Activated CD4-positive, alpha-beta T cell treated with anti-CD3 and anti-CD28 coated beads, Interleukin-10, Interleukin-2, amounts not matched to agents 100 ng/mL and 50 ng/mL, durations not matched to agents 16 hours and 8 hours (primary cell): ENCODE measurements at places on chromosomes 3 and 15.
A peak's percentile ranks its signal among the peaks of the same experiment; 100 is the strongest.

DNA sequence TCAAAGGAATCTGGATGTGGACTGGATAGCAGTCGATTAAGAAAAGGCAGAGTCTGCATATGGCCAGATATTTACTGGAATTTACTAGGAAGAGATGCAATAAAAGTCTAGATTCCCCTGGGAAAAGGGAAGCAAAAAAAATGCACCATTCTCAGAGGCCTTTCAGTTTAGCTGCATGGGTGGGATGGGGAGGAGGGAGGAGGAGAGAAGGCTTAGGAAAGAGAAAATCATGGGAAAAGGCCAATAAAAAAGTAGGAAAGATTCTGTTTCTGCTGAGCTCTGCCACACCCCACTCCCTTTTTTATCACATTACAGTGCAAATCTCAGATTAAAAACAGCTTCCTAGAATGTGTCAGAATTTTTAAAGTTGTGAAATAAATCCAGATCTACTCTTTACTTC is 103.6 kb downstream of the ADAMTS9 start:
- DNase-seq = no peak

DNA sequence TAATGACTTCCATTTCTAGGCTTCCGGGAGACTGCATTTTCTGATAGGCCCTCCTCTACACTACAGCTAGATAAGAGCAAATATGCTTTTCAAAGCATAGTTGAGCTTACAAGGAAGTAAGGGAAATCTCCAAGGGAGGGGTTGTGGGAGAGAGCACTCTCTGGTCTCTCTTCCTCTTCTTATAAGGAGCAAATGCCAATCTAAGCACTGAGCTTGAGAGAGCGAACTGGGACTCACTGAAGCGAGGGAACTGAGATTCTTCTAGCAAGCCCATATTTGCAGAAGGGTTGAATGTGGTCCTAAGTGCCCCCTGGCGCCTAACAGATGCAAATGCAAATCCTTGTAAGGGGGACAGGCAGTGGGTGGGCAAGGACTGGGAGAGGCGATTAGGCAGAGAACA is 164.8 kb downstream of the ERC2 start:
- peak; percentile 54 for DNase-seq

GRCh38 chr15:58109419-58109818 is 28.8 kb upstream of the AQP9 start:
- no peak for DNase-seq

DNA sequence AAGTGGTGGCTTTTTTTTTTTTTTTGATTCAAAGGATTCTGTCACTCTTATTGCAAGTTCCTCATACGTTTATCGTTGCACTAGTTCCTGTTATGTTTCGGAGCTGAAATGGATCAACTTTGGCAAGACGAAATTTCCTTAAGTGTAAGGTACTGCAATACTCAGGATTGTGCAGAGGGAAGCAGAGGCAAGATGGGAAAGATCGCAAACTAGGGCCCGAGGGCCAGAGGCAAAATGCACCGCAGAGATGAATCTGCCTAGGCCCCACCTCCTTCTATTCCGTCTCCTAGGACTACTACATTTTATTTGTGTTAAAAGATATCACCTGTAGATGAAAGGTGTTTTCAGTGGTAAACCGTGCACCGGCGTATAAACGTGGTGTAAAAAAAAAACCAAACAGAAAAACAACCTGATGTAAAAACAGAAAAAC is 331 bp downstream of the RNU6-1 start:
- DNase-seq = peak; percentile 31

DNA sequence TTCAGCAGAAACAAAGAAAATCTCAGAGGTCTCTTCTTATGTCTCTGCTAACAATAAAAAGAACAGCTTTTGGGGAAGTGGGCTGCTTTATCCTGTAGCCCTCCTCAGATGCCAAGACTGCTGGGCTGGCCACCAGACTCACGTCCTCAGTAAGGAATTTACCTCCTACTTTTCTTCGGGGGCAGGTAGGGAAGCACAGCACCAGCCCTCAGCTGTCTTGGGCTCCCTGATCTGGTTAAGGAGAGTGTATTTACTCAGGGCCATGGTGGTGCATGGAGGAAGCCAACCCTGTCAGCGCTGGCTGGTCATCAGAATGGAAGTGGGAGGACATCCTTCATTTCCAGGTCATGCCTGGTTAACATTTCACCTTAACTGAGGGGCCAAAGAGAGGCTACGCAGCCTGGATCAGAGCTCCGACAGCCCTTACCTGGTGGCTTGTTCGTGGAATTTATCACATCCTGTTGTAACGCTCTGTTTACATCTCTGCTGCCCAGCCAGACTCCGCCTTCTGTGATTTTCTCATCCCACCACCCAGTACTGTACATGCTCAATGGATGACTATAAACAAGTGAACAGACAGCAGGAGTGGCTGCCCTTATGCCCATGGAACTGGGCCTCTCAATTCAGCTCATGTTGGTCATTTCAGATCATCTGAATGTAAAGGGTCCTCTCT is 108.3 kb downstream of the IGF2BP2 start:
- DNase-seq = no peak

DNA sequence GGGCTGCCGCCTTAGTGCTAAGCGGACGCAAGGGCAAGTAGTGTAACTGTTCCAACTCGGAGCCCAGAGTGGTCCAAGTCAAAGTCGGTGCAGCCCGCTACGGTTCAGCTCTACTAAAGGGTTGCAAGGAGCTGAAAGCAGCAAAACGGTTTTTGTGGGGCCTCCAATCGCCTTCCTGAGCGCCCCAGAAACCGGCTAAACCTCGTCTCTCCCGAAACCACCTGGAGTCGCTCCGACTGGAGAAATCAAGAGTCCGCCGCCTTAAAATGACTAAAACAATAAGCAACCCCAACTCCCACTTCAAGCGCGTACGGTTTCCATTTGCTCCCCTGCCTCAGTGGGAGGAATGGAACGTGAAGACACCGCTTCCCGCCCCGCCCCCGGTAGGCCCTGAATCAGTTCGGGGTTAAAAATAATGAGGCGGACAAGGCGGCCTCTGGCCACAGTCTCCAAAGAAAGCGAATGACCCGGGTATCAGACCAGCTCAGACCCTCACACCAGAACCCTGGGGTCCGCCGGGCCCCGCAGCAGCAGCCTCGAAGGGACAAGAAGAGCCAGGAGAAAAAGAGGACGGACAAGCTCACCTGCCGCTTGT is 401 bp downstream of the SEC11A start:
- DNase-seq = peak; percentile 55

- no peak for DNase-seq
Observed at GRCh38 chr3:55296030-55296429, 191.1 kb downstream of the WNT5A start.

- DNase-seq = no peak
Observed at GRCh38 chr3:59839283-59839682, 789.5 kb upstream of the CFAP20DC start.

DNA sequence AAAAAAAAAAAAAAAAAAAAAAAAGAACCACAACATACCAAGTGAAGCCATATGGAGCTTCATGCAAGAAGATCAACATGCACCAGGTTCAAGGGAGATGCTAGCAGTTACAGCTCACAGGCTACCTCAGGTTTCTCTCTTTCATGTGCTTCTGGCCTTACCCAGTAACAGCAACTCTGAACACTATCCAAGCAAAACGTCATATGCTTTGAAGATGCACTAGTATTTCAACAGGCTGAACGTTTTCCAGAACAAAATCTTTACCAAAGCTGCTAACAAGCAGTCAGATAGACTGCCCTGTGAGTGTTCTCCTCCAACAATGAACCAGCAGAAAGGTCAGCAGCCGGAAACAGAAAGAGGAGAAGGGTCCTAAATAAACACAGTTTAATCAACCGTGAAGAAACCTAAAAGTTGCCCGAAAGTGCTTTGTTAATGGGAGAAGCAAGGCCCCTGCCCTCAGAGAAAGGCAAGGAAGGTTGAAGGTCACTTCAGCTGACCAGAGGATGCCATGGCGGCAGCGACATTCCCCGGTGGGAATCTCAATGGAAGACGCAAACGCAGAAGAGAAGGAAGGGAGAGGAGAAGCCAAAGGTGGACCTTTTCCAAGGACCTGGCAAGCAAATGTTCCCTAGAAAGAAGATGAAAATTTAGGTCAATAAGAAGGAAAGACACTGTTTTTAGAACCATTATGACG is 80.1 kb downstream of the CCNL1 start:
- DNase-seq = no peak

DNA sequence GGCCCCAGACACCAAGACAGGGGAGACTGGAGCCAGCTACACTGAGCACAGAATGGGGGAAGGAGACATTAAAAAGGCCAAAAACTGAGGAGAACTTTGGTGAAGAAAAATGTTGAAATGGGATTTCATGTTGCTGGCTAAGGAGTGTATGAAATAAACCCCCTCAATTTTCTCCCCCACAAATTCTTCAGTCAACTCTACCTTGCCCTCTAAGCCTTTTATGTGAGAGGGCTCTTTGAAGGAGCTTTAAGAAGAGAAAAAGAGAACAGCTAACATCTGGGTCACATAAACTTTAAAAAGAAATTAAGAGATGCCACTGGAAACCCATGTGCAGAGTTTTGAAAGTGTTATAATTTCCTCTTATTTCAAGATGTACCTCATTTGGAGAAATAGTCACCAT is 88.6 kb downstream of the ATP8B4 start:
- DNase-seq = no peak

DNA sequence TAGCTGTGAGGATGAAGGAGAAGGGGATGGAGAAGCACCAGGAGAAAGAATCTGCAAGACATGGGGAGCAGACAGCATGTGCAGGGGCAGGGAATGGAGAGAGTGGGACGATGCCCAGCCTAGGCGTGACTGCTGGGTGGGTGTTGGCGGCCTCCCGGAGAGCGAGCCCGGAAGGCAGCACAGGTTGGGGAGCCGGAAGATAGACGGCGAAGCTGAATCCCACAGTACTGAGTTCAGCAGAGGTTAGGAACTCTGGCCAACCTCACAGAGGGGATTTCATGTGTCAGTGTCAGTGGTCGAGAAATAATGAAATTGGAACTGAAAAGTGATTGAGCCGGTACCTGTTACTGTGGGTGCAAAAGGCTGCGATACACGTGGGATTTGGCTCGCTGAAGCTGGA is 55.2 kb downstream of the PXYLP1 start:
- DNase-seq = no peak

DNA sequence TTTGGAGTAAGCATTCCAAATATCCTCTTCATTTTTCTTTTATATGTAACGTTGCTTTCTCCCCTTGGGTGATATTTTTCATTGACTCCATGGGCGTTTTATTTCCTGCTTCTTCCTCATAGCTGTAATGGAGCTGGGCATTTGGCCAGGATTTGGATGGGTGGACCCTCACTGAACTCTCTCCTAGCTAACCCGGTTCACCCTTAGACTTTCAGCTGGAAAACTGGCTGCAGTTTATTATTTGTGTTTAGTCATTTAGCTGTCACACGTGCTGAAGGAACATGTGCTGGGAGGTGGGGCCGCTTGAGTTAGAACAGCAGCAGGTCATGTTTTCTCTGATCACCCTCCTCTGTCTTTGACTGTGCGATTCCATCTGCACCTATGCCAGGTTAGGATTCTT is 407.6 kb downstream of the ZIC1 start:
- no peak for DNase-seq

- no peak for DNase-seq
Observed at GRCh38 chr15:63473749-63473998, 30.7 kb upstream of the USP3 start.

DNA sequence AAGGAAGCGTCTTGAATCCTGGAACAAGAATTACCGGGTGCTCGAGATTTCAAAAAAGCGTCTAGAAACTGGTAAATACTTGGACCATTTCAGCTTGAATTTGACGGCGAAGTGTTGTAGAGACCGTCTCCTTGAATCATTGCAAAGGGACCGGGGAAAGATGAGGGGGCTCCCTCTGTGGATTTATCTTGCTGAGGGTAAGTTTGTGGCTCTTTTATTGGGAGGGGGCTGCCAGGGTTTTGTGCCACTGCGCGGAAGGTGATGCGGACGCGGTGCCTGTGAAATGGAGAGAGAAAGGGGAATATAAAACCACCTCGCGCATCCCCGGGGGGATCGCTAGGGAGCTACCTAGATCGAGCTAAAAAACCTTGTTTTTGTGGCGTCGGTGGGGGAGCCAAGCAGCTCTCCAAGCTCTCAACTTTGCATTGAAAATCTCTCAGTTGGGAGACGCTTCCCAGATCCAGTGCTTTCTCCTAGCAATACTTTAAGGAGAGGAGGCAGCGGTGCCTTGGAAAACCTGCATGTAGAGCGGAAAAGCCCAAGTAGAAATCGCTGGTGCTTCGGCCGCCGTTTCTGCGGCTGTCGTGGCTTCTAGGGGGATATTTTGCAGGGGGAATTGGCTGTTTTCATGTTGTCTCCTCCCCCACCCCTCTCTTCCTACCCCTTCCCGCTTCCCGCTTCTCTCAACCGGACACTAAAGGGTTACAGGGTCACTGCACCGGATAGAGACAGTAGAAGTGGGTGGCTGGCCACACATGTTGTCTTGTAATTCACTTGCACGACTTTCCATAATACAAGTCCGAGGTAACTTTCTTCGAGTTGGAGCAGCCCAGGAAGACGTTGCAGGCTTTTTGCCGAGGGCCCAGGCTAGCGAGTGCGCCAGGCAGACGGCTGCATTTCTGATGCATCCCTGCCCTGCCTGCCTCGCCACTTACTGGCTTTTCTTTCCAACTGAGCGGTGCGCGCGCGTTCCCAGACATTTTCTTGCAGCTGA is 187.6 kb downstream of the NLGN1 start:
- no peak for DNase-seq

GRCh38 chr3:151386056-151386455 is 1.5 kb upstream of the P2RY12 start:
- DNase-seq = no peak

DNA sequence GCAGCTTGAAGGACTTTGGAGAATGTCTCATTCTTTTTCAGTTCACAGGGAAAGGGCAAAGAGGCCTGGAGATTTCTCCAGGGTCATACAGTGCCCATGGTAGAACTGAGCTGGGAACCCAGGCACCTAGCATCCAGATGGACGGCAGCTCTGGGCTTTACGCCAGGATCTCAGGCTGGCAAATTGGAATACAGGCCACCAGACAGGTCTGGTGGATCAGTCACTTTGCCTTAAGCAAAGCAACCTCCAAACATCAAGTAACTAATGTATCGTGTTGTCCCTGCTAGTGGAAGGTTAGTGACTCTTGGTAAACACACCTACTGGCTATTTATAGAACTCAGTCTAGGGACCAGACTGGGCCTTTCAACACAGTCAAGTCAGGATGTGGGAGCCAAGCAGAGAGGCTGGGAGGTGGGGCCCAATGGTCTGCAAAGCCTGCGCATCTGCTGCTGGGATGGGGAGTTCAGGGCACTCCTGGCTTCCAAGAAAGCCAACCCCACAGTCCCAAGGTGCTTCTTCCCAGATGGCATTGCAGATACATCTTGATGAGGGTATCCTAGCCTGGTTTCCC is 30.2 kb downstream of the RPLP1 start:
- no peak for DNase-seq
